ENCODE measurements at places on chromosomes 12 and 14. TPM values are rescaled to one million over a fixed set of nuclear protein-coding genes. Genes with fewer than 3 reads are reported as not detected.

Gene SDR9C7
- total RNA-seq = 0.38 TPM

Gene PRR4
- total RNA-seq = 11.7 TPM

Gene KRT72
- total RNA-seq = not detected

Gene MAP3K9
- 9.7 TPM for total RNA-seq

Gene IL25
- total RNA-seq = not detected

Gene CCDC60
- 32.3 TPM for total RNA-seq

Gene AKAP3
- 0.99 TPM for total RNA-seq

Gene RPGRIP1
- 32.9 TPM for total RNA-seq

Gene HOXC12
- total RNA-seq = not detected

Gene SLC16A7
- 26.0 TPM for total RNA-seq

Gene NELL2
- total RNA-seq = 195 TPM

Gene TAS2R19
- total RNA-seq = 42.2 TPM

Gene AQP6
- 1.9 TPM for total RNA-seq

Gene GNB3
- total RNA-seq = 223 TPM

Gene PUS7L
- 35.8 TPM for total RNA-seq

Gene OTX2
- total RNA-seq = 538 TPM

Gene ETFRF1
- total RNA-seq = 49.3 TPM

Gene SLC25A21
- total RNA-seq = 0.49 TPM

Gene PPP1R36
- 1.5 TPM for total RNA-seq

Gene NID2
- total RNA-seq = 111 TPM

Gene CFAP54
- total RNA-seq = 4.7 TPM

Gene GDF3
- not detected for total RNA-seq

Gene SLC8A3
- 12.2 TPM for total RNA-seq

Gene LTBR
- total RNA-seq = 21.1 TPM

Gene RTL1
- total RNA-seq = 0.49 TPM

Gene SSTR1
- total RNA-seq = 3.2 TPM

Gene TMEM119
- 51.7 TPM for total RNA-seq

Gene PCNX4
- total RNA-seq = 140 TPM

Gene C12orf54
- not detected for total RNA-seq

Gene TPPP2
- not detected for total RNA-seq

Gene BEGAIN
- total RNA-seq = 8.8 TPM

Gene CLEC12A
- total RNA-seq = 3.4 TPM

Gene CYP27B1
- total RNA-seq = 1.6 TPM

Gene TGM1
- 6.2 TPM for total RNA-seq

Gene BDKRB1
- total RNA-seq = 0.38 TPM

Gene ANO4
- 3.1 TPM for total RNA-seq

Gene TSPAN8
- 1.4 TPM for total RNA-seq

Gene GAS2L3
- total RNA-seq = 36.3 TPM

Gene R3HDM2
- total RNA-seq = 55.9 TPM

Gene NABP2
- total RNA-seq = 25.8 TPM

Gene POTEG
- not detected for total RNA-seq

Gene KIF5A
- 30.1 TPM for total RNA-seq

Gene NANOG
- total RNA-seq = not detected

Gene CNTN1
- total RNA-seq = 159 TPM

Gene KLRC4
- not detected for total RNA-seq

Gene TROAP
- total RNA-seq = 6.2 TPM

Gene CD9
- total RNA-seq = 89.8 TPM

Gene ADAMTS20
- 1.6 TPM for total RNA-seq

Gene AMN
- total RNA-seq = 0.33 TPM

Gene CNPY2
- total RNA-seq = 76.5 TPM

Gene PLEKHD1
- 2.0 TPM for total RNA-seq

Gene EPS8
- 157 TPM for total RNA-seq

Gene C12orf75
- total RNA-seq = 18.7 TPM

Gene OR4K5
- not detected for total RNA-seq

Gene SAMD15
- total RNA-seq = 4.7 TPM

Gene KRT8
- 21.5 TPM for total RNA-seq

Gene TAS2R7
- total RNA-seq = not detected
